ENCODE measurements at places on chromosomes 16 and 17. TPM values are rescaled to one million over a fixed set of nuclear protein-coding genes. Genes with fewer than 3 reads are reported as not detected.

DNA sequence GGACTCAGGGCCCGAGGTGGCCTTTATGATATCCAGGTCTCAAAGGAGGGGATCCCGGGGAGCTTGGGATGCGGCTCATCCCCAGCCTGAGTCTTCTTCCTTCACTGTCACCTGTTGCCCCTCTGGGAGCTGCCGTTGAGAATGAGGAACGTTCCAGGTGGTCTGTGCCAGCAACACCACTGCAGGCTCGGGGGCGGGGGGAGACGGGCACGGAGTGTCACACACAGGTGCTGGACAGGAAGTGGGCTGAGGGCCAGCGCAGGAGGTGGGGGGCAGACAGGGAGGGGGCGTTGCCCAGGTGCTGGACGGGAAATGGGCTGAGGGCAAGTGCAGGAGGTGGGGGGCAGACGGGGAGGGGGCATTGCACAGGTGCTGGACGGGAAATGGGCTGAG lies 28.2 kb downstream of the METRNL start:
- DNase-seq: no peak

GRCh38 chr16:56675685-56676210 lies 6.1 kb downstream of the MT1H start:
- no peak for DNase-seq

- DNase-seq: no peak
Observed at GRCh38 chr17:71850812-71851211, 270.0 kb upstream of the SOX9 start.

DNA sequence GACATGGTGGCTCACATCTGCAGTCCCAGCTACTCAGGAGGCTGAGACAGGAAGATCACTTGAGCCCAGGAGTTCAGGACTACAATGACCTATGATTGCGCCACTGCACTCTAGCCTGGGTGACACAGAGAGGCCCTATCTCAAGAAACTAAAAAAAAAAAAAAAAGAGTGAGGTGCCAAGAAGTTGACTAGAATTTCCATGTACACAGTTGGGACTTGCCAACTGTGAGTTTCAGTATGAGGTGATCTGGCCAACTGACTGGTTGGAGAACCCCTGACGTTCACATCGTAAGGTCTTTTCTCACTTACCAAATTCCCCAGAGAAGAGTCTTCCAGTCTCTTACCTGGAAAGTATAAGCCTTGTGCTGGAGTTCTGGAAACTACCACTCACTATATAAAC lies 3.1 kb upstream of the MED11 start:
- DNase-seq: no peak

DNA sequence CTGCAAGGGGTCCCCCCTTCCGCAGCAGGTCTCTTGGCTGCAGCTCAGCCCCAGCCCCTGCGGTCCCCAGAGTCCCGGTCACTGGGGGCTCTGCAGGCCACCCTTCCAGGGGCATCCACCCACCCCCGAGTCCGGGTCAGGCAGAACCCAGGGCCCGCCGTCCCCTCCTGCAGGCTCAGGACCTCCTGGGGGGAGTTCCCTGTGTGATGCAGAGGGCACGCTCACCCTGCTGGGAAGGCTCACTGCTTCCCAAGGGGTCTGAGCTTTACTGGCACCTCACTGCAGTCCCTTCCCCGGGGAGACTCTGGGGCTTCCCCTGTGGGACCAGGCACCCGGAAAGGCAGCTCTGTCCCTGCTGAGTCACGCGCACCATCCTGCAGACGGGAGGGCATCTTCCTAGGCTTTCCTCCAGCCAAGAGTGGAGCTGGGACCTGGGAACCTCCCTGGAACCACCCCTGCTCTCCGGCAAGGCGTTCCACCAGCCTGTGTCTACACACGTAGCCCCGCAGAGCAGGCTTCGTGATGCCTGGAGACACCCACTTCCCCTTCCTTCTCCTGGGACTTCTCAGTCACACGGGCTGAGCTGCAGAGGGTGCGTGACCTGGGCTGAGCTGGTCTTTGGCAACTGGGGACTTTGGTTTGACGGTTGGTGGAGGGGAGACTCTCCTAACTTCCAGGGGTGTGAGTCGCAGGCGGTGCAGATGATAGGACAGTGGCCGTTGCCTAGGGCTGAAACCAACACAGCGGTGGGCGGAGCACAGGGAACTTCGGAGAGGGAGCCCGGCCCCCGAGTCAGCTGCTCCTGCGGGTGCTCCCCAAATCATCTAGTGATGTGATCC lies 23.4 kb downstream of the SLC25A10 start:
- no peak for DNase-seq

- peak; percentile 94 for DNase-seq
Observed at GRCh38 chr17:75031972-75032719, 14.6 kb downstream of the ATP5PD start.

- no peak for DNase-seq
Observed at GRCh38 chr16:68105611-68106010, 20.4 kb downstream of the NFATC3 start.

- DNase-seq: no peak
Observed at GRCh38 chr16:54239456-54239855, 47.1 kb downstream of the IRX3 start.

DNA sequence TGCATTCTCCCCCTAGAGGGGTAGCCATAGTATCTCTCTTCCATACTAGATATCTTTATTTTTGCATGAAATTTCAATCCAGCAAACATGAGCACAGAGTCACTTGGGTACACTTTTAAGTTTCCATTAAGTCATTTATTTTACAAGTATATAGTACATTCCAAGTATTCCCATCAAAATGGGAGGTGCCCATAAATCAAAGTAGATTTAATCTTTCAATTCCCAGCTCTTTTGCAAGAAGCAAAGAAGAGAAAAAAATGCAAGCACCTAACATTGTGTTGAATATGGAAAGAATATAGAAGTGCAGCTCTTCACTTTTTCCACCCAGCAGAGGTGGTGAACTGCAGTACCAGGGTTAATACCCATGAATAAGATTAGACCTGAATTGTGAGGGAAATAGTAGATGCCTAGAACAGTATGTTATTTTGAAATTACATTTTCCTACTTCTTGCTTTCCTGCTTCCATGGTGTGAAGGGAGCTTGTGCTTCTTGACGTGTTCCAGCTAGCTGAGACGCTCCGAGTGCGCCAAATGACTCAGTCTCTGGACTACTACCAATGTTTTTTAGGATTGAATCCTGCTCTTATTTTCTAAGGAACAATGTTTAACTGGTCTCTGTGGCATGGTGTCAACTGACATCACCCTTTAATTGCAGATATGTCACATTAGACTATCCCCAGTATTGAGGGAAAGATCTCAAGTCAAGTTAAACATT lies 151.1 kb upstream of the MAF start:
- DNase-seq: no peak

DNA sequence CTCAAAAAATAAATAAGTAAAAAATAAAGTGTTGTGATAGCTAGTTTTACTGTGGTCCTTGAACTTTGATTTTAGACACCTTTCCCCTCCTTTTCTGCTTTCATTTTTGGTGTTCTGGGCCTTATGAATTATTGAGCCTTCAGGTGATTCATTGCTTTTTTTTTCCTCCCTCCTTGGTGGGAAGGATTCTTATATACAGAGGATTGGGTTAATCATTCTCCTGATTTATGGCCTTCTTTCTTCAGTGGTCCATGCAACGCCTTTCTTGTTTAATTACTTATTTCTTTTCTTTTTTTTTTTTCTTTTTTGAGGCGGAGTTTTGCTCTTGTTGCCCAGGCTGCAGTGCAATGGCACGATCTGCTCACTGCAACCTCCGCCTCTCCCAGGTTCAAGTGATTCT lies 8.0 kb upstream of the MYL4 start:
- DNase-seq: no peak

DNA sequence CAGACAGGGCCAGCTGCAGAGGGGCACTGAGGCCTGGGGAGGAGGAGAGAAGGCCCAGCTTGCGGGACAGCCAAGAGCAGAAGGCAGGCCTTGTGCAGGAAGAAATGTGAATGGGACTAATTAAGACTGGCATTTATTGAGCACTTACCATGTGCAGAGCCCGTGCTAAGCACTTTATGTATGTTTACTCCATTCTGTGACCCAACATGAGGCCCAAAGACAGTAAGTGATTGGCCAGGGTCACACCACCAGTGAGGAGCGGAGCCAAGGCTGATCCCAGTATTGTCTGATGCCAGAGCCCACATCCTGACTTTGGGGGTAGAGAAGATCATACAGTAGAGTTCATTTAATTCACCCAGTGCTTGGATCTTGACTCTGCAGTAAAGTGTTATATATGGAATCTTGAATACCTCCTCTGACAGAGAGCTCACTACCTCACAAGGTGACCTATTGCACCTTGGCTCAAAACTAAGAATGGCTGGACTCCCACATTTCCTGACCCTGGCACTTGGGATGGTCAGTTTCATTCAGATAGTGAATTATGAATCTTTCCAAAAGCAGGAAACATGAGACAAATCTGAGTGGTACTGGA lies 13.6 kb downstream of the KATNB1 start:
- DNase-seq: no peak

- DNase-seq: no peak
Observed at GRCh38 chr16:11047057-11047456, 102.7 kb downstream of the CLEC16A start.

DNA sequence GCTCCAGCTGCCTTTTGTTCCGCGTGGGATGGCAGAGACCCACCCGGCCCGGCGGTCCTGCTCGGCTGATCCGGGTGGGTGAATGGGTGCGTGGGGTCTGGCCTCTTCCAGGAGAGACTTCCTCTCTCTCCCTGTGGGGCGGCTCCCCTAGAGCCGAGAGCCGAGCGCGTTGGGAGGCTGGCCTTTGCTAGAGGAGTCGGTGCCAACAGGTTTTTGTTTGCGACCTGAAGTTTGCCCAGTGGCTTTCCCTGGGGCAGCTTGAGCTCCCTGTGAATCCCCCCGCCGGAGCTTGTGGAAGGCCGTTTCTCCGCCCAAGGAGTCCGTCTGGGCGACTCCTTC lies 970 bp downstream of the EPN2 start:
- DNase-seq: no peak

DNA sequence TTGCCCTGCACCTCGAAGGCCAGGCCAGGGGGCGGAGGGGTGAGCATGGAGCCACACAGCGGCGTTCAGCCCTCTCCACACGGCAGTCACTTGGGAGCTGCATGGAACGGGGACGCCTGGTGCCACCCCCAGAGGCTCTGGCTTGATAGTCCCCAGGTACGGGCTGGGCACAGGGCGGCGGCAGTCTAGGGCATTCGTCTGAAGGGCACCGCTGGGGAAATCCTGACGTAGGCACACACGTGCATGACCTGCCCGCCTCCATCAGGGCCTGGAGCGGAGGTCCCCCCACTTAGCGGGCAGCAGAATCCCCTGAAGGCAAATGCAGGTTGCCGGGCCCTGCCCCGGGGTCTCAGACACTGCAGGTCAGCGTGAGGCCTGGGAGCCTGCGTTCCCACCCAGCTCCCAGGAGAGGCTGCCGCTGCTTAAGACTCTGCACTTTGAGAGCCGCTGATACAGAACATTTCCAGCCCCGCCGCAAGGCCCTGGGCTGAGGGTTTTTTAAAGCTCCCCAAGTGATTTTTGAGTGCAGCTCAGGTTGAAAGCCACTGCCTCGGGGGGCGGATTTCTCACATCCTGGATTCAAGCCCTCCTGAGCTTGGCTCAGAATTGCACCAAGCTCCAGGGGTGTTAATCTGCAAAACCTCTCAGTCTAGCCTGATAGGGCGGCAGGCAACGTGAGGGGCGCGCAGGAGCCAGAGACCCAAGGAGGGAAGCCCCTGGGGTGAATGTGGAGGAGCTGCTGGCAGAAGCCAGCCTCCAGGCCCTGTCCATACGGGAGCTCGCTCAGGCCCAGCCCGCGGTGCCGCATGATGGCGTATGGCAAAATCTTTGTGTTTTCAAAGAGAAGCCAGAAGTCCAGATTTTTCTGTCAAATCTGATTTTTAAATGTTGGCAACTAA lies 182.3 kb upstream of the GSE1 start:
- DNase-seq: no peak

DNA sequence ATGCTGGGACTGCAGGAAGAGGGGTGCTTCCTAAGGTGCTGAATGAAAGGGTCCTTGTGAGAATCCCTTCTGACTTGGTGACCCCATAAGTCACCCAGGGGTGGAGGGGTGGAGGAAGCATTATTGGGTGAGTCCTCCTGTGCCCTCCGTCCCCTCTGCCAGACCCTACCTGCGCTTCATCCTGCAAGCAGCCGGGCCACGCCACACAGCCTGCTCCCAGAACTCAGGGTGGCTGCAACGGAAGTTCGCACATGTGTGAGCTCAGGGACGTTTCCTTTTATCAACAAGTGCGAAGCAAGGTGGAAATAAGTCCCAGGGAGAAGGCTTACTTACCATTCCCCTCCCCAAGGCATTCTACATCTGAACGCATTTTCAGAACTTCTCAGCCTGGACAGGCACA lies 40.9 kb downstream of the COX4I1 start:
- no peak for DNase-seq

- DNase-seq: no peak
Observed at GRCh38 chr17:29563816-29564215, 3.0 kb downstream of the ABHD15 start.

DNA sequence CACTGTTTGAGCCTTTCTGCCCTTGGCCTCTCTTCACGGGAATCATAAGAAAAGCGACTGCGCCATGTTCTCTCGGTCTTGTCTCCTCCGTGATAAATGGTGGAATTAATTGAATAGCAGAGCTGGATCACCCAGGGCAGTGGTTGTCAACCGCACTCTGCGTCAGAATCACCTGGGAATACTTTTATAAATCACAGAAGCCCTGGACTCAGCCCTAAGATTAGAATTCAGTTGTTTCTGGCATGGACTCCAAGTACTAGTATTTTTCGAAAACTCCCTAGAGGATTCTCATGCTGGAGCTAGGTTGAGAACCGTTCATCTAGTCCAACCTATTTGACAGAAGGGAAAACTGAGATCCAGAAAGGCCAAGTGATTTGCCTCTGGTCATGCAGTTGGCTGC lies 64.1 kb downstream of the SPACA3 start:
- DNase-seq: peak; percentile 28

DNA sequence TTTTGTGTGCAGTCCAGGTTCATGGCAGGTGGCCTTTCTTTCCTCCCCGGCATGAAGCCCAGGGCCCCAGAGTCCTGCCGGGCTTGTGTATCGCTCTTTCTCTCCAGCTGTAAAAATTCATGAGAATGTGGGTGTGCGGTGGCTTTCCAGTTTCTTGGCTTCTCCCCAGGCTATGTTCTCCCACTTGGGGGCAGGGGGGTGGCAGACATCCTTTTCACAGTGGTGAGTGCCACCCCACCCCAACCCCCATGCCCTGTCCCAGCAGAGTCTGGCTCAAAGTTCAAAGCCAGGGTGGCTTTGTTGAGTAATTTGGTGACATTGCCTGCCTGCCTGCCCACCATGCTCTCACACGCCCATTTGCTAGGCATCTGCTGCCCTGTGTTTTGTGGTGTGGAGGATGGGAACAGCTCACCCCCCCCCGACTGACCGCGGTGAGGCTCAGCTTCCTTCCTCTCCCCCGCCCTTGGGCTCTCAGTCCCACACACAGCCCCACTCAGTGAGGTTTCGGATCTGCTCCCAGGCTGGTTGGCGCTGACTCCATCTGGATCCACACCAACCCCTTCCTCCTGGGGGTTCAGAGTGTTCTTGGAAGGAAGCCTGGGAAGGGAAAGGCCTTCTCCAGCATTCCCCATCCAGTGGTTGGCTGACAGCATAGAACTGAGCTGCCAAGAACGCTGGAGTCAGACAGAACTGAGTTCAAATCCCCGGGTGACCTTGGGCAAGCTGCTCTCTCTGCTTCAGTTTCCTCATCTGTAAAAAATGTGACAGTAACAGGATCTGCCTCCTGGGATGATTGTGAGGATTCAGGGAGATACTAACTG lies 36.0 kb downstream of the CHD9 start:
- peak; percentile 99 for DNase-seq

Gene ITGAL
- total RNA-seq: 5.4 TPM

Gene TSNAXIP1
- not detected for total RNA-seq

Gene FA2H
- total RNA-seq: not detected

Gene HSDL1
- total RNA-seq: 16.9 TPM

Gene TTLL6
- total RNA-seq: 0.49 TPM
